ENCODE measurements at places on chromosomes 16 and 17.

DNA sequence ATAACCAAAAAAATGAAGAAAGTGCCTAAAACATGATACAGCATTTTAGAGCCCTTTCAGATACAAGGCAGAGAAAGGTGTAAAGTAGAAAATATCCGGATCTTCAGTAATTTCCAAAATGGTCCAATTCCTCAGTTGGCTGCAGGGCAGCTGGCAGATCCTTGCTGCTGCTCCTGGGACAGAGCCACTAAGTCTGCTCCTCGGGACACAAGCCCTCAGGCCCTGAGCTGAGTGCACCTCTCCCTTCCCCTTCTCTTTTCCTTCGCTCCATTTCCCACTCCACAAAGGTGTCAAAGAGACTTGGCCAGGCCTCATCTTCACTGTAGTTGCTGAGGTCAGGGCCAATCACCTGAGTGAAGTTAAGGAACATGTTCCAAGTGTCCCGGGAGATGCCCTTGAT lies 40.5 kb downstream of the DCUN1D3 start:
- no peak for DNase-seq

- DNase-seq: no peak
Measured at GRCh38 chr17:42039794-42040763, 10.3 kb downstream of the C17orf113 start.

DNA sequence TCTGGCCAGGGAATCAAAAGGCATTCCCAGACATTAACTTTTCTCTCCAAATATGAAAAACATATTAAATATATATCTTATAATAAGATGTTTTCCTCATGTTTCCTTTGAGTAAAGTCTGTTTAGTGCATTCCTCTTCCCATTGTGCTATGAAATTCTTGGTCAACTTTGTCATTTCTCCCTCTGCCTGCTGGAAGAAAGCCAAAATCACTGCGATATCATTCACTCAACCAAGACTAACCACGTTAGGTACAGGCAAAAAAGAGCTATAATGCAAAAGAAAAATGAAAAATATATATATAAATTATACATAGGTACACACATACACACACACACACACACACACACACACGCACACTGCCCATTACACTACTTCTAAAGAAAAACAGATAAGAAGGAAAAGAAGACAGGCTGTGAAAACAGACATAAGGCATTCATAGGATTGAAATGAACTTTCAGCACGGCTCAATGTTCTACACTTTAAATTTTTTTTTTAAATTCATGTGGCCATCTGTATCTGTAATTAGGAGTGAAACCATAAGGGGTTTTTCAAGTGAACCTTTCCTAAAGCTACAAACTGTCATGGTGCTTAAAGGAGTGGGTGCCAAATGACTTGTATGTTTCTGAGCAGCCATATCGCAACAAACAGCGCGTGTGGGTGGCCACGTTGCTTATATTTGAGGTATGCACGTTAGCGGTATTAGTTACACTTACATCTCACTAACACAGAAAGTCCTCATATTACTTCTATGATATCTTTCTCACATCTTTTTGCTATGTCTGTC lies 71.6 kb upstream of the PSMD7 start:
- DNase-seq: no peak

DNA sequence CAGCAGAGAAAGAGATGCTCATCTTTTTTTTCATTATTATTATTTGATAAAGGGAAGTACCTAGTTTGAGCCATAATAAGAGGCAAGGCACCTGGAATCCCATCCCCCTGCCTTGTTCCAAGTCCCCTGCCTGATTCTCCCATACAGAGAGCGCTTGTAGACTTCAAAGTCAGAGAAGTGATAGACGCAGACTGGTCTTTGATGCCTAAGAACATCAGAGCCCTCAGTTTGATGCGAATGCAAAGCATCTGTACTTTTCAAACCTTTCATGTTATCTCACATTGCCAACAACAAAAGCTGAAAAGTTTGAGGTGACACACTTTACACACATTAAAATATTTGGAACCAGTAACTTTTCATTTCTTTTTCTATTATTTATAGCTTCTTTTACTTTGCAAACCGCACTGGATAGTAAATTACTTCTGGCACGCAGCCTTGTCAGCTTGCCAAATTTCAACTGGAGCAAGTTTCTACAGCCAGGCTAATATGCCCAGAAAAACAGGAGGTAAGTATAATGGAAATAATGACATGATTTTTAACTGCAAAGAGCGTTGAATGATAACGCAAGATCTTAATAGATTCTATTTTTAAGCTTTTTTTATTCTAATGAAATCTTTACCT lies 5.9 kb upstream of the UTP6 start:
- DNase-seq: peak; percentile 45

DNA sequence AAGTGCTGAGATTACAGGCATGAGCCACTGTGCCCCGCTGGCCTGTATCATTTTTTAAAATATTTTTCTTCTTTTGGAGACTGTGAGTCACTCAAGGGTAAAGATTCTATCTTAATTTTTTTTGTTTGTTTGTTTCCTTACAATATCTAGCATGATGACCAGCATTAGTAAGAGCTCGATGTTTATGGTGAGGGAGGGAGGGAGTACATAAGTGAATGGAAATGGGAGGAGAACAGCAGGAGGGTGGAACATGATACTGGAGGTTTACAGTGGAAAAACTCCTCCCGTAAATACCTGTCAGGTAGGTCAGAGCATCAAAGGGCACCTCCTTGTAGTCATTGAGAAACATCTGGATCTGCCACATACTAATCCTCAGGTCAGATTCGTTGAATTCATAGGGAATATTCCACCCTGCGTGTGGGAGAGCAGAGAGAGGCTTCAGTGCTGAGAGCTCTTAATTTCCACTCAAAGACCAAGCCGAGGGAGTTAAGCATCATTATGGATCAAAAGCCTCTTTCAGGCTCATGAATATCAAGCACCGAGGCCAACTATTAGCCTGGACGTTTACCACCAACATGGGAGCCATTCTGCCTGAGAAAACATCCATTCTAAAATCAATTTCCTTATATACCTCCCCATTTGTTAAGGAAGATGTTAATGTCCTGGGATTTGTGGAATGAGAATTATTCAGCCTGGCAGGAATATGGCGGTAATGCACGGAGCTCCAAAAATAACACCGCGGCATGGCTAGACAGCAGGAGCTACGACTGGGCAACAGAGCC lies 51.8 kb downstream of the LYRM1 start:
- no peak for DNase-seq

- no peak for DNase-seq
Measured at GRCh38 chr17:7354262-7354843, 603 bp upstream of the TMEM95 start.

- DNase-seq: no peak
Measured at GRCh38 chr17:38693700-38694329, 11.3 kb upstream of the MLLT6 start.

- no peak for DNase-seq
Measured at GRCh38 chr16:65975049-65975708, 391.3 kb upstream of the CDH5 start.

All from naive thymus-derived CD8-positive, alpha-beta T cell (primary cell).